ENCODE measurements at places on chromosomes 7 and 10.

- no peak for DNase-seq
These were observed 59.2 kb downstream of the AKR1E2 start for GRCh38 chr10:4885162-4885561.

DNA sequence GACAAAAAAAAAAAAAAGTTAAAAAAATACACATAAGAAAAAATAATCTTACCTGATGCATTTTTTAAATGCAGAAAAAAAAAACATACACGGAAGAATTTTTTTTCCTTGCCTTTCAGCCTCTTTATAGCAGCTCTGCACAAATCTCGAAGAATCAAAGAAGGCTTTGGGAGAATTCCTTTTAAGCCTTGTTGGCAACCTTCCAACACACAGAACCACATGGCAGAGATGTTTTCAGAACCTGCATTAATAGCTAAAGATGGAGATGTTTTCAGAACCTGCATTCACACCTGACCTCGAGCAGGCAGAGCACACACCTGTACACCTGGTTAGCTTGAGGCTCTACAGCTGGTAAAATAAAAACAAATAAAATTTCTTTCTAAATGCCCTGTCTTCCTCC lies 65.6 kb downstream of the DOCK4 start:
- no peak for DNase-seq

GRCh38 chr7:22944022-22944421 lies 69.9 kb downstream of the HYCC1 start:
- DNase-seq = no peak

GRCh38 chr10:84548869-84549268 lies 220.5 kb downstream of the CCSER2 start:
- DNase-seq = peak; percentile 15

- no peak for DNase-seq
These were observed 223.5 kb downstream of the CCDC3 start for GRCh38 chr10:12777840-12778585.

- DNase-seq = no peak
These were observed 5.3 kb upstream of the OIT3 start for GRCh38 chr10:72888151-72888638.

DNA sequence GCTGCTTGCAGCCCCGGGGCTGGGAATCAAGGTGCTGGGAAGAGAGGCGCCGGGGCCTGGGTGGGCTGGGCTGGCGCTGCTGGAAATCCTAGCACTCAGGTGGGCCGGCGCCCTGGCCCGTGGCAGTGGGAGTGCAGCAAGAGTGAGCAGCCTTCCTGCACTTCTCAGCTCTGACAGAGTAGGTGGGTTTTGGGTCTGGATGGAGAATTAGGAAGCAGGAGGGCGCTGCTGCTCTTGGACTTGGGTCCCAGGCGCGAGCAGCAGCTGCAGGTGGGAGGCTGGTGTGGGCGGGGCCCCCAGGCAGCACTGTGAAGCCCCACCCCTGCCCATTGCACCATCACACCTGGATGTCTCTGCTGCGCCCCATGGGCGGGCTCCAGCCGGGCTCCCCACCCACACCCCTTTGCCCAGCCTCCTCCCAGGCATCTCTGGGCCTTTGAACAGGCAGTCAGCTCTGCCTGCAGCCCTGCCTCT lies 6.0 kb downstream of the BRI3 start:
- no peak for DNase-seq

- DNase-seq = no peak
These were observed 65.7 kb downstream of the CCDC7 start for GRCh38 chr10:32511599-32511998.

- no peak for DNase-seq
These were observed 442.8 kb downstream of the PLXNA4 start for GRCh38 chr7:132133501-132133900.

DNA sequence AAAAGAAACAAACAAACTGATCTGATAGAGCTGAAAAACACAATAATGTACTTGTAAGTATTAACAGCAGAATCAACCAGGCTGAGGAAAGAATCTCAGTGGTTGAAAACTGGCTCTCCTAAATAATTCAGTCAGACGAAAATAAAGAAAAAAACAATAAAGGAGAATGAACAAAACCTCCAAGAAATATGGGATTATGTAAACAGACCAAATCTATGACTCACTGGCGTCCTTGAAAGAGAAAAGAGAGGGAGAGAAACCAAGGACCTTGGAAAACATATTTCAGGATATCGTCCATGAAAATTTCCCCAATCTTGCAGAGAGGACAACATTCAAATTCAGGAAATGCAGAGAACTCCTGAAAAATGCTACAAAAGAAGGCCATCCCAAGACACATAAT lies 62.9 kb downstream of the FBXL13 start:
- no peak for DNase-seq

DNA sequence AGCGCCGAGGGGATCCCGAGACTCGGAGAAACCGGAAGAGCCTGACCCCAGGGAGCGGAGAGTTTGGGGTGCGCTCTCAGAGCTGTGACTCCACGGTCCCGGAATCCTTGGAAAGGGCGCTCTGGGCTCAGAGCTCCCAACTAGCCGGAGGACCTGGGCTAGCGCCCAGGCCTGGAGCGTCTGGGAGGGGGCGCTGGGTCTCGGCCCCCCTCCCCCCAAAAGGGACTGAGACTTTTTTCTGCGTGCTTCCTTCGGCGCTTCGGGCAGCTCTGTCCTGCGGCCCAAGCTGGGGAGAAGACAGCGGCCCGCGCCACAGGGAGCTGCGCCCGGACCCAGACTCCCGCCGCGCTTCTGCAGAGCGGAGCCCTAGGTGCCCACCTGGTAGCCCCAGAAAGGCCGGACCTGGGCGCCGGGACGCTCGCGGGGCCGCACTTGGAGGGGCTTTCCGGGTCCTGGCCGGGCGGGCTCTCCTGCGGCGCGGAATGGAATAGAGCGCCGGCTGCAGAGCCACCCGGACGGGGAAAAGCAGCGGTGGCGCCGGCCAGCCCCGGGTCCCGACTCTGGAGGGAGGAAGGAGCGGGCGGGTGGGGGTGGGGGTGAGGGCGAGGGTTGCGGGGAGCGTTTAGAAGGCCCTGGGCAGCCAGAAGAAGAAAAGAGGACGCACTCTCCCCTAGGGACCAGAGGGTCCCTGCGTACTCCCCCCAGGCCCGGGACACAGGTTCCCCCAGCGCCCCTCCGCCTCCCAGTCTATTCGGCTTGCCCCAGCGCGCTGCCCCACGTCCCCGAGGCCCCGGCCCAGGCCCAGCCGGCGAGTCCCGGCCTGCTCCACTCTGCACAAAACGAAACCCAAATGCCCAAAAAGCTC lies 4.7 kb downstream of the ZNF503 start:
- no peak for DNase-seq
